Brain (organoid and tissue), 16 donors: ENCODE measurements at places on chromosomes 2 and 18.

GRCh38 chr2:102788885-102789260 is 27.0 kb downstream of the TMEM182 start:
- DNase-seq: no peak

- peak; percentile 45 for DNase-seq
These were observed 88.6 kb upstream of the BCL11A start for GRCh38 chr2:60641811-60642788.

DNA sequence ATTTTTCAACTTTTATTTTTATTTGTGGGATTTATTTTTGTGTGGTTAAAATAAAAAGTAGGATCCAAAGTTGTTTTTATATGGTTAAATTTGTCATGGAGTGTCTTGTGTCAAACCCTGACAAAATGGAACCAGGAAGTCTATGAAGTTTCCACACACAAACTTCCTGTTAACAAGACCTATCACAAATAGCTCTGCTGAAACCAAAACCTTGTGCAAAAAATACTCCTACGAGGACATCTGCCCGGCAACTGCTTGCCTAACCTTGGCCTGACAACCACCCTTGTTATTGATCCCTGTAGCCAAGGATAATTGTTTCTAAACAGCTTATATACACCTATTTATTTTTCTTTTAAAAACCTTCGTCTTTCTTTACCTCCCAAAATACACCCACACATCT is 389.6 kb downstream of the TRIB2 start:
- no peak for DNase-seq

DNA sequence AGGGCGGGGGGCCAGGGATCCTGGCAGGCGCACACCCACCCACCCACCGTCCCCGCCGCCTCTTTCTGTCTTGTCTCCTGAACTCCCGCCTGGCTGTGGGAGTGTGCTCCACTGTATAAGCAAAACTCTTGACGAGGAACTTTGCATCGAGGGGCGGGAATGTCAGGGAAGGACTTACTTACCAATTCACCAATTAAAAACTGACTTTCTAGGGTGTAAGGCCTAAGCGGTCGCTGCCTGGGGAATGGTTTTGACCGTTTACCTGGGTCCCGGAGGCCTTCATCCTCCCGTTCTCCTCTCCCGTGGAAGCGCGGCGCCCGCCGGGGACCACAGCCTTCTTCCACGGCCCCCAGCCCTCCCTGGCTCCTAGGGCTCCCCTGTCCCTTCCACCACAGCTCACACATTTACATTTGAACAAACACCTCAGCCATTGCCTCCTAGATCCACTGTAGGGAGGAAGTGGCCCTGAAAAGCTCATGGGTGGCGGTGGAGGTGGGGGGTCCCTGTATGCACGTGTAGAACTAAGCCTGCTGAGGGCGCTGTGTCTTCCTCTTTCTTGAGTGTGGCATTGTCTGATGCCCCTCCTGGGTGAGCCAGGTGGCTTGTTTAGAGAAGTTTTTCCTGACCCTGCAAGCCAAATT is 8.9 kb downstream of the ASIC4 start:
- DNase-seq: no peak

DNA sequence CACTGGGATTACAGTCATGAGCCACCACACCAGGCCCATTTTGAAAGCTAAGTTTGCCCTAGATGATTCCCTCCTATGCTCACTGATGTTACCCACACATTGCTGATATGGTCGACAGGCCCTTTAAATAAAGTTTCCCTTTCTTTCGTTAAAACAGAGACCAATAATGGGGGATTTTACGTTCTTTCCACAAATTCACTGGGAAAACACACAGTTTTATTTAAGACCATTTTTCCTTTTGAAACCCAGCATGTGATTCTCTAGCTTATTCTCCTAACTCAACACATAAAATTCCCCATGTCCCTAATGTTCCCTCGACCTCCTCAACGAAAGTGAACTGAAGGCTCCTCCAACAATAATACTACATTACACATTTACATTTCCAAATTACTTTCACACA is 223.2 kb downstream of the ANAPC1 start:
- DNase-seq: no peak

GRCh38 chr2:43542285-43542933 is 53.4 kb downstream of the THADA start:
- peak; percentile 67 for DNase-seq

GRCh38 chr2:211437396-211437795 is 881.0 kb downstream of the CPS1 start:
- no peak for DNase-seq

- DNase-seq: no peak
These were observed 7.2 kb upstream of the KIAA2012 start for GRCh38 chr2:202065876-202066275.

- DNase-seq: no peak
These were observed 466.0 kb downstream of the PTH2R start for GRCh38 chr2:208872591-208872990.

DNA sequence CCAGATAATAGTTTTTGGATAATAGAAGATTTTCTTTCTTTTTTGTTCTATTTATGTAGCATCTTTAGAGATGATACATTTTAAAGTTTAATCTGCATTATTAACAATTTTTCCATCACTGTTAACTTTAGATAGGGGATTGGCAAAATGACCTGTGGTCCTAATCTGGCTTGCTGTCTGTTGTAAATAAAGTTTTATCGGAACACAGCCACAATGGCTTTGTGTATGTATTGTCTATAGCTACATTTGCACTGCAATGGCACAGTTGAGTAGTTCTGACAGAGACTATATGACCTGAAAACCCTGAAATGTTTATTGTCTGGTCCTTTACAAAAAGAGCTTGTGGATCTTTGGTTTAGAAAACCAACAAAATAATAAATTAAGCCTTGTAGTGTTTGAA is 97.0 kb upstream of the CERS6 start:
- no peak for DNase-seq

GRCh38 chr18:75341897-75342296 is 85.6 kb downstream of the SMIM21 start:
- no peak for DNase-seq

DNA sequence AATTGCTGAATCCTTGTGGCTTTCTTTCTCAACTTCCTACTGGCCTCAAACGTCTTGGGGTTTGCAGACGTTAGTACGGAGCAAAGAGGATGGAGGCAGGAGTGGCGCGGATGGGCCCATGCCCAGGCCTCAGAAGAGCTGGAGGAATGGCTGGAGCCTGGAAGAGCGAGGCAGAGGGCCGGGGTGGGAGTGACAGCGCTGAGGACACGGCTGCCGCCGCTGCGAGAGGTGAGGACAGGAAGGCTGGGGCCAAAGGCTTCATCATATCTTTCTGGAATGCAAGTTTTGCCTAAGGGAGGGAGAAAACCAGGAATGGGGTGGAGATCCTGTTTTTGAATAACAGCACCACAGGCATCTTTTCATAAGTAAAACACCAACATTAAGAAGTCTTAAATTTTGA is 178.5 kb upstream of the SESTD1 start:
- DNase-seq: no peak

DNA sequence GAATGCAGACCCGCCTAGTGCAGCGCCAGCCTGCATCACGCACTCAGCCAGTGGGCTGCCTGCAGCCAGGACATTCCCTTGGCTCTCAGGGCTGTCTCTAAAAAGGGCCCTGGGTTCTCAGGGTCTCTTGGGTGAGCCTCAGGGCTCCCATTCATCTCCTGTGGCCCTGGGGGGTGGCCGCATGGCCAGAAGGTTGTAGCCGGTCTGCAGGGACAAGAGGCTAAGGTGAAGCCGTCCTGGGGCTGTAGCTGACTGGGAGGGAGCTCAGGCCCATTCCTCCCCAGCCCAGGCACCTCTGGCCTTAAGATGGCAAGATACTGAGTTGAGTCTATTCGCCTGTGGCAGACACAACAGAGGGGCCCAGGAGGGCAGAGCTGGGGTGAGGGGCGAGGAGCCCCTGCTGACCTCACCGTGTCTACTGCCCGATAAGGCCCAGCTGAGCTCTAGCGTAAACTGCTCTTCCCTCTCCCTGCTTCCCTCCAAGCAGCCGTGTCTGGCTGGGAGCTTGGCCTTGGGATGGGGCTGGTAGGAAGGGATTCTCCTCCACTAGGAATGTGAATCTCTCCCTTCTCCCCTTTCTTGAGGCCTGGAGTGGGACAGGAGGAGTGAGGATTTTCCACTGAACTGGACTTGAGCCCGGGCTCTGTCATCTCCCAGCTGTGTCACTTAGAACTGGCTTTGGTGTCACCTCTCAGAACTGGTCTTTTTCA is 37.9 kb downstream of the INHBB start:
- no peak for DNase-seq

- DNase-seq: no peak
These were observed 4.9 kb downstream of the GPR55 start for GRCh38 chr2:230920167-230920566.

DNA sequence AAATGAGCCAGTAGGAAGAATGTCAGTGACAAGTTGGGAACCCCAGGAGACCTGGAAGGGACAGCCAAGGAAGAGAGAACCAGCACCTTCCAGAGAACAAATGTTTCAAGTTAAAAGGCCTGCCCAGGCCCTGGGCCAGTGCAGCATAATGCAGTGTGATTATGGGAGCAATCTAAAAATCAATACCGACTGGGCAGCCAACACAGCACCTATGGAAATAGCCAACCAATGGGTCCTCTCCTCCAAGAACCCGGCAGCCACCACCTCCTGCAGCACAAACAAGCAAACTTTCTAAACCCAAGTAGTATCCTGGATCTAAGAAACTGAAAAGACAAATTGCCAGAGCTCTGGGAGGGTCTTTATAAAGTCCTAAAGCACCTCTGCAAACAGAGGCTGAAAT is 71.7 kb downstream of the CLHC1 start:
- DNase-seq: no peak

GRCh38 chr2:73033766-73034381 is 37.6 kb downstream of the SFXN5 start:
- DNase-seq: no peak

DNA sequence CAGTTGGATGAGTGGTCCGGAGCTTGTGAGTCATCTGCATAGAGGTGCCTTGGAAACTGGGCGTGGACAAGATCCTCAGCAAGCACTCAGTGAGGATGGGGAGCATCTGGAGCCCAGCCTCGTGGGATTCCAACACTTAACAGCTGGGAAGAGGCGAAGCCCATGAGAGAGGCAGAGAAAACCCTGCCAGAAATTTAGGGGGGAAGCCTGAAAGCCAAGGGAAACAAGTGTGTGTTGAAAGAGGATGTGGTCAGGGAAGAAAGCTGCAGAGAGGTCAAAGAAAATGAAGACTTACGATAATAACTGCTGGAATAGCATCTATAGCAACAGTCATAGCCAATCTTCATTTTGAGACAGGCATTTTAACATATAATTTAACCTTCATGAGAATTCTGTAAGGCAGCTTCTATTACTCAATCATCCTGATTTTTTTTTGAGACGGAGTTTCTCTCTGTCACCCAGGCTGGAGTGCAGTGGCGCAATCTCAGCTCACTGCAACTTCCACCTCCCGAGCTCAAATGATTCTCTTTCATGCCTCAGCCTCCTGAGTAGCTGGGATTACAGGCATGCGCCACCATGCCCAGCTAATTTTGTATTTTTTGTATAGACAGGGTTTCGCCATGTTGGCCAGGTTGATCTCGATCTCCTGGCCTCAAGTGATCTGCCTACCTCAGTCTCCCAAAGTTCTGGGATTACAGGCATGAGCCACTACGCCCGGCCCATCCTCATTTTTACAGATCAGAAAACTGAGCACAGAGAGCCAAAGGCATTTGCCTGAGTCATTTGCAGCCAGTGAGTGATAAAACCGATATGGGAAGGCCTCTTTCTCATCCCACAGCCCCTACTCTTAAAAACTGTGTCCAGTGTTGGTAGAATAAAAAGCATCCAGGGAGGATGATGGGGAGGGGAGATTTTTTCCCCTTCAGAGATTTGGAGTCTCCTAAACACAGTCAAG is 214.4 kb upstream of the EPAS1 start:
- DNase-seq: no peak

DNA sequence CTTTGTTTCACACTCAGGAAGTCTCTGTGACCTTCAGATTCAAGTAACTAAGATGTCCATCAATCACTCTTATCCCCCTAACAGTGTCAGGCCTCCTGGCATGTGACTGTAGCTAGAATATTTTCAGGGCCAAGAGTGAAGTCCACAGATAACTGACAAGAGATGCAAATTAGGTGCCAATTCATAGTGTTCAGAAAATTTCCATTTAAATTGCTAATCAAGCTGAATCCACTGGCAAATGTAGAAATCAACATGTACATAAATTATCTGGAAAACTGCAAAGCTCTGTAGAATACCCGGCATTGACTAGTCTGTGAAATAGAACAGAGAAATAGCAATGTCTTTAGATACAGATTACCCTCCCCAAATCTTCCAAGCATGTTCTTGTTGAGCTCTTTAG is 38.6 kb upstream of the ARL4C start:
- DNase-seq: peak; percentile 56

GRCh38 chr2:7083580-7084509 is 166.6 kb downstream of the RNF144A start:
- peak; percentile 16 for DNase-seq

- no peak for DNase-seq
These were observed 168.9 kb upstream of the RMP24 start for GRCh38 chr18:35803551-35803950.

DNA sequence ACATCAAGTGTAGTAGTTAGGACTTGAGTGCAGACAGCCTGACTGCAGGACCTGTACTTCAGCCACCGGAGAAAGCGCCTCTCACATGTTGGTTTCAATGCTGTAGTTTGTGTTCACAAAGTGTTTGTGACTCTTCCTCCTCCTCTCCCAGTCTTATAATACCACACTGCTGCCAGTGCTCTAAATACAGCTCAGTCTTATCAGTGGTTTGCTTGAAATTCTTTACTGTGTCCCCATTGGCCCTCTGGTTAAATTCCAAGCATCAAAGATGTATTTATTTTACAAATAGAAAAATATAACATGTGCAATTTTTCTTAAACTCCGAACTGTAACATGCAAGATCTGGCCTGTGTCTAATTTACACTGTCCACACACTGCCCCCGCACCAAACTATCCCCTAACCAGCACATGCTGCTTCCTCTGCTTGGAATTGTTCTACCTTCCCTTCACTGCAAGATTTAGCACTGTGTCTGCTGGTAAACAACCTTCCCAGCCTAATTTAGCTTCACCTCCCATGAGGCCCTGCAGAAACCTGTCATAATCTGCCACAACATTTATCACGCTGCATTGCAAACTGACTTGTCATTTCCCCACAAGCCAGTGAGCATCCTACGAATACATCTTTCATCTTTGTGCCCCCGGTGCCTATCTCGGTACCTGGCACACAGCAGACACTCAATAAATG is 77.1 kb downstream of the SUMO1 start:
- DNase-seq: peak; percentile 56

DNA sequence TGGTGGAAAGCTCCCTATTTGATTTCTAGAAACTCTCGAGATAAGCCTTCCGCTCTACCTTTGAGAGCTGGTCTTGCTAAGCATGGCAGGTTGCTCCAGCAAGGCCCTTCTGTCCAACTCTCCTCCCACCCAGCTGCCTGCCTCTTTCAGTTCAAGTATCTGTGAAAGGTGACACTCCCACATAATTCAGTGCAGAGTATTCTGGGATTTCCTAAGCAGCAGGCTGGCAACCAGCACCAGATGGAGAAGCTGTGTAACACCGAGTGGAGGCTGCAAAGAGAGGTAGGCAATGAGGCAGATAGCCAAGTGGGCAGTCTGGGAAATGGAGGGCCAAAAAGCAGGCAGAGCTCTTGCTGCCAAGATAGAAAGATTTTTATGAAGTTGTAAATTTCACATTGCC is 88.4 kb upstream of the CAVIN2 start:
- DNase-seq: peak; percentile 81

- DNase-seq: no peak
These were observed 47.9 kb upstream of the MAT2A start for GRCh38 chr2:85490861-85491755.

- DNase-seq: no peak
These were observed 25.5 kb downstream of the MRPL35 start for GRCh38 chr2:86224645-86225355.

GRCh38 chr2:170685591-170685990 is 29.5 kb upstream of the SP5 start:
- no peak for DNase-seq
